Stomach (tissue), 19 donors: ENCODE measurements at places on chromosomes 12 and 14. TPM values are rescaled to one million over a fixed set of nuclear protein-coding genes. Genes with fewer than 3 reads are reported as not detected.

The BICDL1 gene
- total RNA-seq = 67.1 TPM

DNA sequence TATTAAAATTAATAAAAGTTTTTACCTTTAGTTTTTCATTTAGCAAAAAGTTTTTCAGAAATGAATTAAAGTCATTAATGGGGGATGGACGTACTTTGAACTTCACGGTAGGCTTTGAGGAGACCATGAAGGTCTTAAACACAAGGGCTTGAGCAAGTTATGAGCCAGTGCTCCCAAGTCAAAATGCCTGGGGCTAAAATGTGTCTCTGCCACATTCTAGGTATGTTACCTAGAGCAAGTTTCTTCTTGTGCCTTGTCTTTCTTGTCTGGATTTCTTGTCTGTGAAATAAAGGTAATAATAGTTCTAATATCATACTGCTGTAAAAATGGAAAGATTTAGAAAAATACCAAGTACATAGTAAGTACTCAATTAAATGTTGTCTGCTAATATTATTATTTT, 132.7 kb upstream of the USP15 start:
- no peak for DNase-seq

GRCh38 chr14:25953532-25954139, 644.2 kb downstream of the NOVA1 start:
- DNase-seq = peak; percentile 63

- DNase-seq = no peak
Observed at GRCh38 chr14:105397350-105397931, 897 bp upstream of the TEX22 start.

GRCh38 chr14:77654001-77654441, 37.6 kb upstream of the SPTLC2 start:
- DNase-seq = no peak

GRCh38 chr14:58439476-58439875, 12.0 kb downstream of the KIAA0586 start:
- no peak for DNase-seq

- no peak for DNase-seq
Observed at GRCh38 chr14:31921721-31922120, 155.4 kb upstream of the ARHGAP5 start.

DNA sequence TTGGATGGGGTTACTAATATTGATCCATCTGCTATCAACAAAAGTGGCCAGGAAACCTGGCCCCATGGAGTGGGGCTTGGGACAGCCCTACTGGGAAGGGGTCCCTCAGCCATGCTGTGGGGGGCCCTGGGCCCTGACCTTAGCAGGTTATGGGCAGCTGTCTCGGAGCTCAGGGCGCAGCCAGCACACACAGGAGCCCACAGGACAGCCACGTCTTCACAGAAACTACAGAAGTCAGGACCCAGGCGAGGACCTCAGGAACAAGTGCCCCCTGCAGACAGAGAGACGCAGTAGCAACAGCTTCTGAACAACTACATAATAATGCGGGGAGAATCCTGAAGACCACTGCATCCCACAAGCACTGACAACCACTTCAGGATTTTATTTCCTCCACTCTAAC, 11.9 kb upstream of the FKBP11 start:
- DNase-seq = no peak

The LRRC10 gene
- total RNA-seq = not detected

- no peak for DNase-seq
Observed at GRCh38 chr14:26597589-26598080, at the start of gene NOVA1. NOVA1 (minus strand) TSS chr14:26598033; CDS start chr14:26597436, 597 bp downstream.

The HOXC12 gene
- total RNA-seq = not detected

GRCh38 chr12:46354802-46355199, 17.8 kb downstream of the SLC38A2 start:
- DNase-seq = no peak

GRCh38 chr14:94239406-94239805, 53.7 kb downstream of the SERPINA10 start:
- no peak for DNase-seq

DNA sequence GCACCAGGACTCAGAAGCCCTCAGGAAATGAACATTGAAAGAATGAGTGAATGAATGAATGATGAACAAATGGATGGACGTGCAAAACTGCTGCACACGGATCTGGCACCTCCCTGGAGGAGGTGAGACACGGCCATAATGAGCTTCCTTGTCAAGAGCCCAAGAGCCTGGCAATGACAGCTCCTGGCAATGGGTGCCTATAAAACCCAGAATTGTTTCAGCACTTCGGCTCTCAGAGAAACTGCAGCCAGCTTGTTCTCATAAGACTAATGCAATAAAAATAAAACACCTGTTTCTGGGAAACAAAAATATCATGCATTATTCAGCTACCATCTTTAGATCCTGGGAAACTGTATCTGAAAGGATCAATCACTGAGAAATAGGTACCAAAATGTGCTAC, 200.5 kb upstream of the SFSWAP start:
- DNase-seq = no peak

GRCh38 chr14:24677956-24678355, 44.0 kb upstream of the GZMB start:
- DNase-seq = no peak

The RNASE11 gene
- not detected for total RNA-seq

DNA sequence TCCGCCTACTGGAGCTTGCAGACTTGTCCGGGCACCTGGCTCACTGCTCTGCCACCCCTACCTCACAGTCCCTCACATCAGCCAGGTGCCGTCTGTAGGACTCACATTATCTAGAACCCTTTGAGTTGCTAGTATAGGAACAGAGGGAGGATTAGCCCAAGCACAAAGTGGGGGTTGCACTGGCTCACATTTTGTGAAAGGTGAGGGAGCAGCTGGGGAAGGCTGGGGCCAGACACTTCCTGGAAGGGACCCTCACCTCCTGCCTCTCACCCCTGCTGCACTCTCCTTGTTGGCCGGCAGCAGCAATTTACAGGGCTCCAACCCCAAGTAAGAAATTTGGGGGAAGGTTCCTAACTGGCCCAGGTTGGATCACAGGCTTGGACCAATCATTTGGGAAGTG, 1031.6 kb downstream of the BCL11B start:
- no peak for DNase-seq

The ACSS3 gene
- 28.5 TPM for total RNA-seq

The ZBTB1 gene
- total RNA-seq = 60.2 TPM

The KCNA5 gene
- 5.0 TPM for total RNA-seq

DNA sequence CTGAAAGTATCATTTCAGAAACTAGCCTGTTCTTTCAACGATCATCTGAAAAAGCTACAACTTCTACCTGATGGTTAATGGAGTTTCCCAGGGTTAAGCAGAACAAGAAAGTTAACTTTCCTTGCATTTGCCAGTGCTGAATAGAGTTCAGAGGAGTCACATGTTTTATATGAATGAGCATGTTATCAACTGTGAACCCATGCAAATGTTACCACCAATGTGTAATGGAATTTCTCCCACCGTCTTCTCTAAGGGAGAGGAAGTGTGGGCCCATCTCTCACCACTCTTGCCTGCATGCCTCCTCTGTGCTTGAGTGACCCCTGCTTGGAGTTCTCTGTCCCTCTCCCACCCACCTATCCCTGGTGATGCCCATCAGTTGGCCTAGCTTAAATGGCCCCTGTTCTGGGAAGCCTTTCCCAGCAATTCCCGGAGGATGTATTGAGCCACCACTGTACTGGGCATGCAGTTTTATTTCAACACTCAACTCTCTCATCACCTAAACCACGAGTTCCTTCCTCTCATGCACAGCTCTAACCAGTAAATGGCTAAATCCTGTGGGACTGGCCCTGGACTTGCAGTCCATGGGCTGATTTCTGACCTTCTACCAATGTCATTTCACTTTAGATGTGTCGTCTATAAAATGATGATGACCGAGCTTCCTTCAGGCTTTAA, 159.8 kb downstream of the RPAP3 start:
- DNase-seq = no peak

DNA sequence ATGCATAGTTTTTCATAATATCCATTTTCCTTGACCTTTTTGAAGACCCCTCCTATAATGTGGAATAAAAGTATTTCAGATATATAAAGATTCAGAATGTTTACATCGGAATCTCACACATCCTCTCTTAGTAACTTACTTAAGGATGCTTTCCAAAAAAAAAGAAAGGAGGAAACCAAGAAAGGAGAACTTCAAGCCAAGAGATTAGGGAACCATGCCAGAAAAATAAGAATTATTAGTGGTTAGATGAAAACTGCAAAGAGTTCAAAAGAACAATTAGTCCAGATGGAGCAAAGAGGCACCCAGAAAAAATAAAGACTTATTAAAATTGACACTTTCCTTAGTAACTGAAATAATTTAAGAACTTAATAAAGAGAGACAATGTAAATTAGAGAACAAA, 179.2 kb downstream of the DUSP6 start:
- DNase-seq = no peak

DNA sequence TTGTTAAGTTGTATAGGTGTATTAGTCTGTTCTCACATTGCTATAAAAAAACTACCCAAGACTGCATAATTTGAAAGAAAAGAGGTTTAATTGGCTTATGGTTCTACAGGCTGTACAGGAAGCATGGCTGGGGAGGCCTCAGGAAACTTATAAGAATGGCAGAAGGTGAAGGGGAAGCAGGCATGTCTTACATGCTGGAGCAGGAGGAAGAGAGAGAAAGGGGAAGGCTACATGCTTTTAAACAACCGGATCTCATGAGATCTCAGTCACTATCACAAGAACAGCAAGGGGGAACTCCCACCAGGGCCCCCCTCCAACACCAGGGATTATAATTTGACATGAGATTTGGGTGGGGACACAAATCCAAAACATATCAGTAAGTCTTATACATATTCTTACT, 60.5 kb upstream of the OR10AD1 start:
- no peak for DNase-seq

- DNase-seq = no peak
Observed at GRCh38 chr14:61264651-61265050, 16.5 kb downstream of the TMEM30B start.

DNA sequence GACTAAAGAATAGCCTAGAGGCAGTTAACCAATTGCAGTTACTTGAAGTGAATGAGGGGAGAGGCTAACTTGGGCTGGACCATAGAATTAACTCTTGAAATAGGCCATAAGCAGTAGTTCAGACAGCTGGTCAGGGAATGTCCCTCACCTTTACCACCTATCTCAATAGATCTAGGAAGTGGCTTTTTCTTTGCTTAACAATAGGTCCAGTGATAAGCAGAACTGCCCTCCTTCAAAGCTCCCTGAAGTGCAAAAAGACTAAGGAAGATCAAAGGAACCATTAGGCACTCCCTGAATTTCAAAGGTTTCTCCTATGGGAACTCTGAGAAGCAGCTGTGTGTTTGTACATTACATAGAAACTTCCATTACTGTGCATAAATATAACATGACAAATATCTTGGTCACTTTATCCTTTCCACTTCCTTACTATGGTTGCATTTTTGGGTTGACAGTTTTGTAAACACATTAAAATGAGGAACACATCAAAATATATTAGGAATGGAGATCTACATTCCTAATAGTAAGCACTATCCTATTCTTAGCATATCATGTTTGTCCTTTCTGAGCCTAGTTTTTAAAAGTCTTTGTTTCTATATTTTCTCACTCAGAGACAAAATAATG, 7.2 kb upstream of the NAA30 start:
- no peak for DNase-seq

DNA sequence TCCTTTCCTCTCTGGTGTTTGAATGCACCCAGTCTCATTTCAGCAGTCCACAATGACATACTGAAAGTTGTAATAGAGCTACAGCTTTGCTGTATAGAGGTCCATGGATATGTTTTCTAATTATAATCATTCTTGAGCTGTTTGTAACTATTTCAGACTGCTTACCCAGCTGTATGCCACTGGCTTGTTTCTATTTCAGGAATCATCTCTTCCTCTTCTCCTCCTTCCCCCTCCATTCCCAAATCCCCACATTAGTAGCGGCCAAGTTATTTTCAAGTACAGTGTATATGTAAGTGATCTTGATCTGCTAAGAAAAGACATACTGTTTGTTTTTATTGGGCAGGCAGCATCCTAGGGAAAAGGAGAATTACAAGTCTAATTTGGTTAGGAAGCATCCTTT, 775.0 kb downstream of the DIO2 start:
- DNase-seq = peak; percentile 14

GRCh38 chr14:61409782-61410181, 88.4 kb downstream of the PRKCH start:
- no peak for DNase-seq

- peak; percentile 32 for DNase-seq
Observed at GRCh38 chr12:44875417-44875953, 630 bp downstream of the NELL2 start.

The SERPINA1 gene
- 114 TPM for total RNA-seq

DNA sequence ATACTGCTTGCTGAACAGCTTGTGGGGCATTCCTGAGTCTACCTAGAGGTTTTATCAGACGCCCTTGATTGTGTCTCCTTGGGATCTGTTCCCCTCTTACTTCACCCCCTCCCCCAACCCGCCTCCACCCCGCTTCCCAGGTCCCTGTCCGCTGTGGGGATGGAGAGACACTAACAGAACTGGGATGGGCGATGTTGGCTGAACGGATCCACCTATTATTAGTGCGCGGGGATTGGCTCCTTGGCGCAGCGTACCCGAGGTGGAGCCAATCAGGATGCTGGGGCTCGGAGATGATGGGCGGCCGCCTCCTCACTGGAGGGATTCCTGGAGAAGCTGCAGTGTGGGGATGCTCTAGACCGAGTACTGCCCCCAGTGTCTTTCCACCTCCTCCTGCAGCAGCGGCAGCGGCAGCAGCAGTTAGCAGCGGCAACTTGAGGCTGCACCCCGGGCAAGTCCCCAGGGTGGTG, at the start of gene SYT1:
SYT1 (plus strand) TSS at position 372 of the 467 bp plus-strand sequence.
- DNase-seq = no peak

GRCh38 chr14:37985826-37986470, 221.8 kb upstream of the SSTR1 start:
- peak; percentile 74 for DNase-seq

DNA sequence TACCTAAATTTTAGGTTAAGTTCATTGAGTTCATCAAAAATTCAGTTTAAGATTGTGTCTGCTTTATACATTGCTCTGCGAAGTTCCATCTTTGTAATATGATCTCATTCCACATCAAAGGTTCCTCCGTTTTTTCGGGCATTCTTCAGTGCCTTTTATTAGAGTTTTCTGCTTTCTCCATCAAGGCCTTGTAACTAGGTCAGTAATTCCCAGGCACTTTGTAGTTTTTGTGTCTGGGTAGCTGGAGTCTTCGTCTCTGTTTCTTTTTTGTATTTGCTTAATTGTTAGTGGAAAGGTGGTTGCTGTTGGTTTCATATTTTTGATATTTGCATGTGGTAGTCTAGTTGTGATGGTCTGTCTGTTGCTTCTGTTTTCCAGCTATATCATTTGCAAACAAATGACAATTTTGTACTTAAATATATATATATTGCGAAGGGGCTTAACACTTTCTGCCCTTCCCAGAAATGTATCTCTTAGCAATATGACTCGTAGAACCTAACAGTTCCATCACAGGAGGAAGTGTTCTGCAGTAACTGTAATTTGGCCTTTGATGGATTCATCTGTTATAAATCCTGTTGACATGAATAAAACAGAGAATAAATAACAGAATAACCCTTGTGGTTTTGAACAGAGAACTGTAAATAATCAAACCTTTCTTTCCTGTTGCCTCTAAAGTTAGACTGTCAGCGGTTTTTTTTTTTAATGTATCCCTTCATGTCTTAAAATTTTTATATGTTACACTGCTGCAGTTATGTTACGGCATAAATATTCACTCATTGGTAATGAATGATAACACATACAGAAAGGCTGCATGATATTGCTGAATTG, 88.4 kb upstream of the DYNC1H1 start:
- DNase-seq = no peak

The GALNT4 gene
- 0.45 TPM for total RNA-seq

The AKAP6 gene
- 3.5 TPM for total RNA-seq

- DNase-seq = no peak
Observed at GRCh38 chr12:39919790-39920189, 186.1 kb downstream of the SLC2A13 start.
